ENCODE measurements at places on chromosomes 7 and 10.

DNA sequence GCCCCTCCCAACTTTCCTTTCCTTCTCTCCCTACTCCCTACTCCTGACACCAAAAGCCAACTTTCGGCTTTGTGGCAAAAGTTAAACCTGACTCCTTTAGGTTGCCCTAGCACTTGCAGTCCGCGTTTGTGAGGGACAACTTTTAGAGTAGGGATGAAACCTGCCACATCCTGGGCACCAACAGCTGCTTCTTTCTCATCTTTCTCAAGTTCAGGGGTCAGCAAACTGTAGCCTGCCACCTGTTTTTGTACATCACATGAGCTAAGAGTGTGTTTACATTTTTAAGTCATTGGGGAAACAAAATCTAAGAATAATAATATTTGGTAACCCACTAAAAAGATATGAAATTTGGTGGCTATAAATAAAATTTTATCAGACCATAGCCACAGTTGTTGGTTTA, 660.6 kb downstream of the KCNMA1 start:
- DNase-seq = no peak

GRCh38 chr7:28272461-28272877, 91.9 kb upstream of the JAZF1 start:
- peak; percentile 16 for DNase-seq

GRCh38 chr10:75612904-75613684, 181.7 kb downstream of the LRMDA start:
- no peak for DNase-seq

GRCh38 chr10:82278401-82279182, 403.6 kb downstream of the NRG3 start:
- DNase-seq = no peak

- DNase-seq = no peak
Observed at GRCh38 chr7:128202287-128202957, 38.7 kb upstream of the LEP start.

DNA sequence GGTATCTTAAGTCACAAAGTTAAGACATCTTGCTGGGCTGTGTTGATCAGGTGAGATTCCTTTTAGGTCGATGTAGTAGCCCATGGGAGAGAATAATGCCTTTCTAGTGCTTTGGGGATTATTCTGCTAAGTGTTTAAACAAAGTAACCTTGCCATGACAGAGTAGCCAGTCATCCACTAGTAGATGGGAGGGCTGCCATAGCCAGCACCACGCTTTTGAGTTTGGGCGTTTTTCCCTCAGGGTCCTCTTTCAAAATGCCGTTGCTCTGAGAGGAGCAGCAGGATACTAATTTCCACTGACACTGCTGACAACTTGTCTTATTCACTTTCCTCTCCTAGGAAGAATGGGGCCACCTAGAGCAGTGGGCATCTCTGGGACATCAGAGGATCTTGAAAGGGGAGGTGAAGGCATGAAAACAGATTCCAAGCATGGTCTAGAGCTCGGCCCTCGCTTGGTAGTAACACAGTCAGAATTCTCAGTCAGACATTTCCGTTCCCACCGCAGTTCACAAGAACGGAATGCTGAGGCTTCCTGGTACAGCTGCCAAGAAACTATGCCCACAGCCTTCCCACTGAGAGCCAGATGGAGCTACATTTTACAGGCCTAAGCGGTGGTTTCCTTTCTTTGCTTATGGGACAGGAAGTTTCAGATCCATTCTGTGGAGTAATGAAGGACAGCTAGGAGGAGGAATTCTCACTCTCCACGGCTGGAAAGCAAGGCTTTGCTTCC, 15.3 kb upstream of the RSU1 start:
- DNase-seq = no peak

DNA sequence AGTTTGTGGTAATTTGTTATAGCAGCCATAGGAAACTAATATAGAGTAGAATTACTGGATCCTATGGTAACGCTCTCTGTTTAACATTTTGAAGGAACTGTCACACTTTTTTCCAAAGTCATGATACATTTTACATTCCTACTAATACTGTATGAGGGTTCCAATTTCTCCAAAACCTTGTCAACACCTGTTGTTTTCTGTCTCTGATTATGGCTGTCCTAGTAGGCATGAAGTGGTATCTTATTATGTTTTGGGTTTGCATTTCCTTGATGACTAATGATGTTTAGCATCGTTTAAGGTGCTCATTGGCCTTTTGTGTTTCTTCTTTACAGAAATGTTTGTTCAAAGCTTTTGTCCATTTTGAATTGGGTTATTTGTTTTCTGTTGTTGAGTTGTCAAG, 69.6 kb downstream of the VPS50 start:
- no peak for DNase-seq

DNA sequence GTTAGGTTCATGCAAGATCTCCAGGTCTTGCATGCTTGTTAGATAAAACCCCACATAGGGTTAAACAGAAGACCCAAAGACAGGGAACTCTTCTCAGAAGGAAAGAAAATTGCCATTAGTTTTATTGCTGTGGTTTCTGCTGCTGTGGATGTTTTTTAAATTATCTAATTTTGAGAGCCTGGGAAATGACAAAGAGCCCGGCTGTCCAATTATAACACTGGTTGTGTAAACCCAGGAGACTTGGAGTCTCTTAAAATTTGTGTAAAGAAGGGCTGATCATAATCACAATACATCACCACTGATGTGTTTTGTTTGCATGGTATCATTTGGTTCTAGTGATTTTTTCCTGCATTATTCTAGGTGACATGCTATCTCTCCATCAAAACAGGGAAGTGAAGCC, 246.5 kb upstream of the MYO3A start:
- DNase-seq = no peak

DNA sequence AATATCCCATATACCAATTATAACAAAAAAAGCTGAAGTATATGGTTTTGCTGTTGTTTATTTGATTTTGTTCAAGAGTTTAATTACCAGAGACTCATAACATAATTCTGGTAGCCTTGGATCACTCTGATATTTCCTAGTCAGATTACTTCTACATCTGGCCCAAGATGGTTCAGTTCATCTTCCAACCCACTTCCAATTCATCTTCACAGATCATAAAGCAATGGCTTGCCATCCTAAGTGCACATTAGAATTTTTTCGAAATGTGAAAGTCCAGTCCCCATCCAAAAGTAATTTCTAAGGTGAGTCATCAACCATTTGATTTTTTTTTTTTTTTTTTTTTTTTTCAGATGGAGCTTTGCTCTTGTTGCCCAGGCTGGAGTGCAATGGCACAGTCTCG, 8.0 kb upstream of the HIBADH start:
- DNase-seq = no peak

GRCh38 chr10:21517134-21518031, 8.1 kb downstream of the SKIDA1 start:
- DNase-seq = no peak

DNA sequence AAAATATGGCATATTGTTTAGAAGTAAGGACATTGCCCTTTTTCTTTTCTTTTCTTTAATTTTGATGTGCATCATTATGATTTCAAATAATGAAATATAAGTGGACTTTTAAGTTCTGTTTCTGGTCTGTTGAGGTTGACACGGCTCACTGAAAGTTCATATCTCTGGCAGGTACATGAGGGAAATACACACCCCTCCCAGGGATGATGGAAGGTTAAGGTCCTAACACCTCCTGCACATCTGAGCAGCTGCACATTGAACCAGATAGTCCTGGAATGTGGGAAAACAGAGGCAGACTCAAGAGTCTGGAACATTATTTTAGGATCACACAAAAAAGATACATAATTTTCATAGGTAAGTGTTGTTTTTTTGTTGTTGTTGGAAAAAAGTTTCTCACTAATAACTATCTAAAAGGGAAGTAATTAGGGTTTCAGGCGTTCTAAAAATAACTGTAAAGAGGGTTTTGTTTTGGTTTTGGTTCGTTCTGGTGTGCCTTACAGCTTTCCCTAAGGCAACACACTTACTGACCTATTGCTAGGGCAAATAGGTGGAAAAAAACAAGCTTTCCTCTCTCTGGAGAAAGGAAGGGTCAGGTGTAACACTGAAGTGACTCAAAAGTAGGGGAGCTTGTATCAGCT, 201.2 kb upstream of the PRKCQ start:
- no peak for DNase-seq

GRCh38 chr10:35347121-35347562, 10.8 kb downstream of the CCNY start:
- no peak for DNase-seq

DNA sequence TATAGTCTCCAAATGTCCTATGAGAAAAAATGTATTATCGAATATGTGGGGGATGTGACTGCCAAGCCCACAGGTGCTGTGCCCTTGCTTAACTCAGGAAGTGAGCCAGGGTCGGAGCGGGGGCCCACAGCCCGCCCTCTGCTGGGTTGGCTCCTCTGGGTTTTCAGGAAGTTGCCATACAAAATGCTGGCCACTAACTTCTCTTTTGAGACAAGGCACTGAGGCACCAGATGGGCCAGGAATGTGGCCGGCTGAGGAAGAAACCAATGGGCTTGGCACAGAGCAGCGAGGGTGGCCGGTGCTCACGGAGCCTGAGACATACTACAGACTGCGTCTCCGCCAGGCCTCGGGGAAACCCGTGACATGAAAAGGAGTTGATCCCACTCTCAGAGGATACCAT, 58.9 kb downstream of the FAM53B start:
- no peak for DNase-seq

DNA sequence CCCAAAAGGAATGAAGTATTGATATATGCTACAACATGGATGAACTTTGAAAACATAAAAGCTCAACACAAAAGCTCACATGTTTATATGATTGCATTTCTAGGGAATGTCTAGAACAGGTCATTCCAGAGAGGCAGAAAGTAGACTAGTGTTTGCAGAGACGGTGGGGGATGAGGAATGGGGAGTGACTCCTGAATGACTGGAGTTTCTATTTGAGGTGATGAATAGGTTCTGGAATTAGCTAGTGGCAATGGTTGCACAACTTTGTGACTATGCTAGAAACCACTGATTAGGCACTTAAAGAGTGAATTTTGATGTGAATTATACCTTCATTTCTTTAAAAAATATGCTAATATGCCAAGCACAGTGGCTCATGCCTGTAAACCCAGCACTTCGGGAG, 6.9 kb downstream of the KPNA7 start:
- no peak for DNase-seq

DNA sequence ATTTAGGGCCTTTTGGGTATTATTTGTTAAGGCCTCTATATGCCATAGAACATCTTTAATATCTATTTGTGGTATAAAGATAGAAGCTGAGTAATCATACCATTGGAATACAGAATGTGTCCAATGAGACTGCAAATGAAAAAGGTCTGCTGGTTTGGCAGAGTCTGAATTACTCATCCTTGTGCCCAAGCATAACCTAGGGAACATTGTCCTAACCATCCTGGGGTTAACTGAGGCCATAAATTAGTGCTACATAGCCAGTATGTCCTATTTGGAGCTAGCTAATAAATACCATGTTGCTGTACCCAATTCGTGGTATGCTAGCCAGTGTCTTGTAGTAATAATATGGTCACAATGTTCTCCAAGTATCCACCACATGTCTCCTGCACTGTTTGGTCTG, 117.1 kb downstream of the ANKRD26 start:
- no peak for DNase-seq

- no peak for DNase-seq
Observed at GRCh38 chr7:151390598-151391357, 19.1 kb downstream of the WDR86 start.

DNA sequence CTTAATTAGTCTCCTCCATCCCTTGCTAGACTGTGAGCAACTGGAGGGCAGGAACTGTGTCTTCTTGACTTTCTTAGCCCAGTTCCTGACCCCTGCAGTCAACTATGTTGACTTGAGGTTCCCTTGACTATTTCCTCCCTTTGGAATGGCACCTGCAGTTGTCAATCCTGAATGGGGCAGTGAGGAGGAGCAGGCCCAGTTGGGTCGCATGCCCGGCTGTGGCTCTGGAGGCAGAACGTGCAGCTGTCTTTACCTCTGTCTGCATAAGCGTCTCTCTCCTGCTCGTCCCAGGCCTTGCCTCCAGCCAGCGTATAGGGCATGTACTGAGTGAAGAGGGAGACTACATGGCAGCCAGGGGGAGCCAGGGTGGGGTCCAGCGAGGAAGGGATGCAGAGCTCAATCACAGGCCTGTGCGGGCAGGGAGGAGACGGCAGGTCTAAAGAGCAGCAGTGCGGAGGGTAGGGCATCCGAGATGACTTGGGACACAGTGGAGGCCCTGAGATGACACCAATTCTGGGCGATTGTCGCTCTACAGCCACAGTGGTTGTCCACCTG, 26.8 kb downstream of the PYROXD2 start:
- DNase-seq = no peak
